ENCODE measurements at places on chromosomes 12 and 14. TPM values are rescaled to one million over a fixed set of nuclear protein-coding genes. Genes with fewer than 3 reads are reported as not detected.
A peak's percentile ranks its signal among the peaks of the same experiment; 100 is the strongest.

- DNase-seq: no peak
These were observed 13.1 kb upstream of the POC1B start for GRCh38 chr12:89538897-89539296.

The ZNF410 gene
- 50.5 TPM for total RNA-seq

DNA sequence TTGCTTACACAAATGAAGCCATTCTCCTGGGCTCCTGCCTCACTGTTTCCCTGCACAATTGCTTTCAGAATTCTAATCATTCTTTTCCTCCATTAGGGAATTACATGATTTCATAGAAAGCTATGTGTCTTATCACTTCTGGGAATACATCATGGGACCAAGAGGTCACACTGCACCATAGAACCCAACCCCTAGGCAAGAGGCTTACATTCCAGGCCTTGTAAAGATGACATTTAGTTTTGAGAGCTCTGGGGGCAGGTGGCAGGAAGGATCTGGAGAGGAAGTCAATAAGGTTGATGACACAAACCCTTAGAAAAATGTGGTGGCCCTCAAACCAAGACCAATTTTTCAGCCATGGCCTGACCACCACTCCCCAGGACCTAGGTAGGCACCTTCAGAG, 57.1 kb downstream of the NUAK1 start:
- DNase-seq: no peak

DNA sequence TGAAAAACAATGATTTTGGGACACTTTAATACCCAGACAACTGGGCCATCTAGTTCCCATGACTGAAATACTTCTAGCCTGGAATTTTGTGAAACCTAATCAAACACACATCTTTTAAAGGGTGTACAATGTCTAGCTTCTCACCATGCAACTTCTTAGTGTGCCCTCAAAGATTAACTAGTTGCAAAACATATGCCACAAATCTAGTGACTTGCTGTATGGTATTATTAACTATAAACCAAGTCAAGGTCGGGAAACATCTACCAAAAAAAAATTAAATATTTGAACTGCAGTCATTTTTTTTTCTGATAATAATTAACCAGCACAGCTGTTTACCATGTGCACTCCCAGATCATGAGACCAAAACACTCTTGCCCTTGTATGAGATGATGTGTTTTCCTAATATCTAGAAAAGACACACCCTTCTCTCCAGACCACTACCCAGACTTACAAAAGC, 171.8 kb upstream of the FOXN3 start:
- no peak for DNase-seq

- DNase-seq: no peak
These were observed 838 bp downstream of the LRIG3 start for GRCh38 chr12:58919231-58920101.

- DNase-seq: no peak
These were observed 137.3 kb downstream of the CEP83 start for GRCh38 chr12:94322346-94322745.

The OR6J1 gene
- not detected for total RNA-seq

- DNase-seq: no peak
These were observed 90.0 kb upstream of the CLMN start for GRCh38 chr14:95409477-95410272.

GRCh38 chr12:2678426-2678825, 116.3 kb upstream of the FKBP4 start:
- DNase-seq: no peak

DNA sequence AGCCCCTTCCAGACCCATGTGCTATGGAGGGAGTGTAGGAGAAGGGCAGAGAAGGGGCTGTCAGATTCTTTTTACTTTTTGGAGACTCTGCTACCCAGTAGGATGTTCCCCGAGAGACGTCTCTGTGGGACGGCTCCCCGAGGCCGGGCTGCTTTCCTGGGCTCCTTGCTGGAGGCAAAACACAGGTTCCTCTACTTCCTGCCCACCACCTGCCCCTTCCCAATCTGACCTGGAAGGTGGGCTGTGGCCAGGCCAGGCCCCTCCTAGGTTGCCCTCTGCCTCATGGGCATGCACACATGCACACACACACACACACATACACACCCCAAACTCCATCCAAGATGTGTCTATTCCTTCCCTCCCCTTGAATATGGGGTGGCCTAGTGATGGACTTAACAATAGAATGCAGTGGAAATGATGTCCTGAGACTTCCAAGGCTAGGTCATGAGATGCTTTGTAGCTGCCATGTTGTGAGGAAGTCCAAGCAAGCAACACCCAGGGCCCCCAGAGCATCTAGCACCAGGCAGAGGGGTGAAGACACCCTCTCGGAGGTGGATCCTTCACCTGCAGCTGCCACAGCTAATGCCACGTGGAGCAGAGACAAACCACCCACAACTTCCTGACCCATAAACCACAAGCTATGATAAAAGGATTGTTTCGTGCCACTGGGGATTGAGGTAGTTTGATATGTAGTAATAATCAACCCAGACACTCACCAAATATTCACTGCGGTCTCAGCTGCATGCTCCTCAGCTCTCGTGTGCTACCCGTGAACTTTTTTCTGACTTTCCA, 1.6 kb upstream of the ASB2 start:
- DNase-seq: no peak

GRCh38 chr12:52655720-52656124, 3.7 kb upstream of the KRT2 start:
- DNase-seq: no peak

DNA sequence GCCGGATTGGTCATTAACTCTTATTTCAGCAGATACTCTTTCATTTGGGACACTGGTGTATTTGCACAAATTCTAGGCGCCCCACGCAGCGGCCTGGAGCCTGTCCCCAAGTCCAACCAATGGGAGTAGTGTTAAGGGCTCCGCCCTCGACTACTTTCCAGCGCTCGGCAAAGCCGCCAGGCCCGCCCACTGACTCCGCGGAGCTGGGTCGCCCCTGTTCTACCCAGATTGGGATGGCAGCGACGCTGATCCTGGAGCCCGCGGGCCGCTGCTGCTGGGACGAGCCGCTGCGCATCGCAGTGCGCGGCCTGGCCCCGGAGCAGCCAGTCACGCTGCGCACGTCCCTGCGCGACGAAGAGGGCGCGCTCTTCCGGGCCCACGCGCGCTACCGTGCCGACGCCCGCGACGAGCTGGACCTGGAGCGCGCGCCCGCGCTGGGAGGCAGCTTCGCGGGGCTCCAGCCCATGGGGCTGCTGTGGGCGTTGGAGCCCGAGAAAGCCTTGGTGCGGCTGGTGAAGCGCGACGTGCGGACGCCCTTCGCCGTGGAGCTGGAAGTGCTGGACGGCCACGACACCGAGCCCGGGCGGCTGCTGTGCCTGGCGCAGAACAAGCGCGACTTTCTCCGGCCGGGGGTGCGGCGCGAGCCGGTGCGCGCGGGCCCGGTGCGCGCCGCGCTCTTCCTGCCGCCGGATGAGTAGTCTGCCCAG, at the start of gene ACOT6:
TSS of gene ACOT6 (plus strand) at position 179 of the 707 bp plus-strand sequence. CDS start at position 234, 55 bp downstream.
- DNase-seq: peak; percentile 66

DNA sequence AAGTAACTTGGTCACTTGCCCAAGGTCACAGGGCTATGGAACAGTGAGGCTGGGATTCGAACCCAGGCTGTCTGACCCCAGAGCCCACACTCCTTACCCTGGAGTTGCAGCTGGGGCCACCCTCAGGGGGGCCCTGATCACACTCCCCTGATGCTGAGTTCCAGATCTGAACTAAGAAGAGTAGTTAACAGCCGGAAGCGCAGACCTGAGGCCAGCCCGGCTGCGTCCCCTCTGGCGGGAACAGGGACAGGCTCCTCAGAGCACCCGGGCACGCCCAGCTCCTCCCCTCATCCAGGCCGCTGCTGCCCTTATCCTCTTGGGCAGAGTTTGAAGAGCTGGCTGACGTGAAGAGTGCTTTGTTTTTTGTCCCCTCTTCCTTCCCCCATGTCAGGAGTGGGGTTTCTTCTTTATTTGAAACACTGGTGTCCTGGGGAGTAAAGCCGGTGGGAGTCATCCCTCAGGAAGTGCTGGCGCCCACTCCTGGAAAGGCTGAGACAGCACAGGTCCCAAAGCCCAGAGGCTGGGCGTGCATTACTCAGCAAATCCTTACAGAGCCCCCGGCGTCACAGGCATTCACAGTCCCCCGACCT, 8.7 kb downstream of the PHB2 start:
- peak; percentile 59 for DNase-seq

GRCh38 chr14:39233680-39234326, at the start of gene MIA2:
Gene MIA2 (plus strand): TSS chr14:39233915. CDS start chr14:39234115, 200 bp downstream.
- no peak for DNase-seq
